ENCODE measurements at places on chromosomes 11 and 22.

- no peak for DNase-seq
Measured at GRCh38 chr11:11807811-11808782, 33.7 kb upstream of the USP47 start.

DNA sequence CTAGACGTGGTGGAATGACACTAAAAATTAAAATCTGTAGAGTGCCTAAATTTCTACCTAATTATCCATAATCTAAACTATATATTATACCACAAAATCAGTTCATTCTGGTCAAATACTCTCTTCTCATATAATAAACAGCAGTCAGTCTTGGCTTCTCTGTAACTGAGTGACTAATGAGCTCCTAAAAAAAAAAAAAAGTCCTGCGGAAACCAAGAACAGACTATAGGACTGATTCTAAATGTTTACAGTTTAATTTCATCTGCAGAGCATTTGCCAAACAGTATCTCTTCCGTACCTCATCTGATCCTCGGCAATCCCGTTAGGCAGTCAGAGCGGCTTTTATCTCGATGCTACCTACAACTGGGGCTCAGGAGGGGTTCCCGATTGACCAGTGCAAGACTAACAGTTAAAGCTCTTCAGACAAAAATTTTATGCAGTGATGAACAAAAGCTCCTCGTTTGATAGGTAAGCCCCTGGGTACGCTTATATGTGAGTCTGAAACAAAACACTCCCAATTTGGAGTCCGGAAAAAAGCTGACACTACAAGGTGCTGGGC is 686 bp downstream of the KIF18A start:
- no peak for DNase-seq

GRCh38 chr22:49207008-49208003 is 620.4 kb downstream of the BRD1 start:
- DNase-seq = no peak

GRCh38 chr11:103862094-103862801 is 174.2 kb upstream of the DDI1 start:
- DNase-seq = no peak

DNA sequence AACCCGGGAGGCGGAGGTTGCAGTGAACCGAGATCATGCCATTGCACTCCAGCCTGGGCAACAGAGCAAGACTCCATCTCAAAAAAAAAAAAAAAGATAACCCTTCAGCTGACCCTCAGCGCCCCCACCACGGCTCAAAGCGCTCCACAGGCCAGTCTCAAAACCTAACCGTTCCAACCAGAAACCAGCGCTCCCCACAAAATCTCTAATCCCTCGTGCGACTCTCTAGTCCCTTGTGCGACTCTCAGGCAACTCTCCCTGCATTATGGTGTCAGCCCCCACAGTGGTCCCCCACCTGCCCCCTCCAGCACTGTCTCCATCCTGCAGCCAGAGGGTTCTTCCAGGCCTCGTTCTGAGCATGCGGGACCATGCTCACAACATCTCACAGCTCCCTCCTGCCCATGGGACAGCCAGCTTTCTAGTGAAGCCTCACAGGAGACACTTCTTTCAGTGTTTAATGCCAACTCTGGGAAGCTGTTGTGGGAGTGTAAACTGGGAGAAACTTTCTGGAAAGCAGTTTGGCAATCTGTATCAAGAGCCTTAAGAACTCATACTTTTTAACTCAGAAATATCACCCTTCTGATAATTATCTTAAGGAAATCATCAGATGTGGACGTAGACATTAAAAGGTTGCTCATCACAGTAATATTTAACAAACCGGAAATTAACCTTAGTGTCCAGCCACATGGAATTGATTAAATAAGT is 4.2 kb upstream of the RASGRP2 start:
- DNase-seq = no peak

DNA sequence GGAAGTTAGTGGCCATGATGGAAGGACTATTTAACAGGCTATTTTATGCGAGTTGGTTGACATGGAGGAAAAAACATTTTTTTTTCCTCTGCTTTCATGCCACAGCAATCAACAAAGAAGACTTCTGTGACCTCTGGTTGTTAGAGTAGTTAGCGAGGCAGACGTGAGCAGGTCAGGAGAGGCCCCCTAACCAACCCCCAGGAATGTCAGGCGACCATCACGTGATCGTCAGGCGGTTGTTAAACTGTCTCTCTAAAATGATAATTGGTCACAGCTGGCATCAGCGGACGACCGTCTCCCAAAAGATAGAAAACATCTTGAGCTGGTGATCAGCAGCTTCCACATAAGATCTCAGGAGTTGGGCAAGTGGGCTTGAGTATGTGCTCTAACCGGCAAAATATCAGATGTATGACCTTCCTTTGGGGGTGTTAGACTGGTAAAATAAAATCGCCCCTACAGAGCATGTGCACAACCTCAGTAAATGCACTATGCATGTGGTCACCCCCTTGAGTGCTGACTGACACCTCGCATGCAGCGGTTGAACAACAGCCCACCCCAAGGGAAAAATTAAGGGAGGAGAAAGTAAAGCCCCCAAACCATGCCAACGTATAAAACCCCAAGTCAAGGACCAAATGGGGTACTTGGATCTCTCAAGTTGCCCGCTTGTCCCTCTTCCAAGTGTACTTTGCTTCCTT is 20.9 kb upstream of the NARS2 start:
- DNase-seq = no peak

DNA sequence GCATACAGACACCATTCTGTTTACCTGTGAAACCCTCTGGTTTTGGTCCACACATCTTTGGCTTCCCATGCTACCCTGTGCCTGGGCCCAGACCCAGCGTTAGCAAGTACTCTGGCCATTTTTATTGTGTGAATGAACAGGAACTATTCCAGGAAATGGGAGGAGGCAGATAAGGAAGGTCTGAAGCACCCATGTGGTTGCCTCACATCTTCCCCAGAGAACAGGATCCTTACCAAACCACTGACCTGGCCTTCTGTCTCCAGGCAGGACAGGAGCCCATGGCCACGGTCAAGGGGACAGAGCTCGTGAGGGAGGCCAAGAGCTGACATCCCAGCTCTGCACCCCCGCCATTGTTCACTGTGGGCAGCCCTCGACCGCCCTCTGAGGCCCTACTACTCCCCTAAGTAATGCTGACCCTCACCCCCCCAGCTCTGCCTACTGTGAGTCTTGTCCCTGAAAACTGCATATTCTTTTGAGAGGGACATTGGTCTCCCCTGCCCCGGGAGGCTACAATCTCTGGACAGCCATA is 97.7 kb upstream of the TP53I11 start:
- DNase-seq = no peak

GRCh38 chr11:79663017-79663416 is 222.2 kb upstream of the TENM4 start:
- DNase-seq = no peak

GRCh38 chr11:79508461-79508860 is 67.6 kb upstream of the TENM4 start:
- DNase-seq = no peak

DNA sequence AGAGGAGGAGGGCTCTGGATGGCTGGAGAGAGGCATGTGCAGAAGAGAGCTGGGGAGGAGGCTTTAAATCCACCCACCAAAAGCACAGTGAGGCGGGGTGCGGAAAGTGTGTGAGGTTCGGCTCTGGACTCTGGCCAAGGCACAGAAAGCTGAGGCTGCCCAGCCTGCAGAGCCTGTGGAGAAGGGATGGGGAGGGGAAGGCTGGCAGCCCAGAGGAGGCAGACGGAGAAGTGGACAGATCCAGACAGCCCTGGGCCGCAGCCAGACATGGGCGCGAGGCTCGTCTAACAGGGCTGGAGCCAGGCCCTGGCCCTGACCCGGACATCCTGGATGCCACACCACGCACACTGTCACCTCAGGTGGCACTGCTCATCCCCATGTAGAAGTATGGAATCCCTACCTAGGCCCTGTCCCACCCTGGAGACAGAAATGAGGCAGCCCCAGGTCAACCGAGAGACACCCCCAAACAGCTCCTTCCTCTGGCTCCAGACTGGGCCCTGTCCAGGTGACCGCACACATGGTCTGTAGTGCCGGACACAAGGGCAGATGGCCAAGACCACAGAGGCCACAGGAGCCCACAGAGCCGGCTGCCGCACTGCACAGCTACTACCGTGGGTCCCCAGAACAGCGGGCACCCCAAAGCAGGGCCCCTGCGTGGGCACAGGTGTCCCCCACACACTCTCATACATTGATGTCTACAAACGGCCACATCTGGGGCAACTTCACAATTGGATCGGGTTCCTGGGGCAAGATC is 16.6 kb upstream of the MOB2 start:
- DNase-seq = no peak

- peak; percentile 52 for DNase-seq
Measured at GRCh38 chr11:46315033-46315738, 32.1 kb upstream of the DGKZ start.

DNA sequence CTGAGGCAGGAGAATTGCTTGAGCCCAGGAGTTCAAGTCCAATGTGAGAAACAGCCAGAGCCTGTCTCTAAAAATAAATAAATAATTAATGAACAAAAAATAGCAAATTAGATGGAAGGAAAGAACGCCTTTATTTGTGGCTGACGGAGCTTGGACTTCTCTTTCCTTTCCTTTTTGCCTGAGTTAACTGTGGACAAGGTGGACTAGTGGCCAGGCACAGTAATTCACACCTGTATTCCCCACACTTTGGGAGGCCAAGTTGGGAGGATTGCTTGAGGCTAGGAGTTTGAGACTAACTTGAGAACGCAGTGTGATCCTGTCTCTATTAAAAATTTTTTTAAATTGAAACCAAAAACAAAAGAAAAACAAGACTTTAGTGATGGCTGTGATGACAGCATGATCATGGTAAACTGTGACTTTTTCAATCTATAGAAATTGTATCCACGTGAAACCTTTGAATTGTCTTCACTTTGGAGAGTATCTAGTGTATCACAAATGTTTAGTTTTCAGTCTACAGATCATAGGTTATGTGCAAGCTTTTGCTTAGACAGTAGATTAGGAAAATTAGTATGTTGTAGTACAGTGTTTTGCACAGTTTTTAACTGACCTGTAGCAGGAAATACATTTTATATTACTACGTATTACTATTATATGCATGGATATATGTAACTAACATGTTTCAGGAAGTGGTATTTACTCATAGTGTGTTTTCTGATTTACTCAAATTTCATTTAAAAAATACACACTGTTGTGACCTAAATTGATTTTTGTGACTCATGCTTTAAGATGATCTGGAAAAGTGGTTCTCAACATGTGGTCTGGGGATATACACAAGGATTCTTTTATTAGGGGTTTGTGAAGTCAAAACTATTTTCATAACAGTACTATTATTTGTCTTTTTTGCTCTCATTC is 42.1 kb downstream of the KDM2A start:
- DNase-seq = no peak

GRCh38 chr11:79437981-79438630 is 2.7 kb downstream of the TENM4 start:
- no peak for DNase-seq

DNA sequence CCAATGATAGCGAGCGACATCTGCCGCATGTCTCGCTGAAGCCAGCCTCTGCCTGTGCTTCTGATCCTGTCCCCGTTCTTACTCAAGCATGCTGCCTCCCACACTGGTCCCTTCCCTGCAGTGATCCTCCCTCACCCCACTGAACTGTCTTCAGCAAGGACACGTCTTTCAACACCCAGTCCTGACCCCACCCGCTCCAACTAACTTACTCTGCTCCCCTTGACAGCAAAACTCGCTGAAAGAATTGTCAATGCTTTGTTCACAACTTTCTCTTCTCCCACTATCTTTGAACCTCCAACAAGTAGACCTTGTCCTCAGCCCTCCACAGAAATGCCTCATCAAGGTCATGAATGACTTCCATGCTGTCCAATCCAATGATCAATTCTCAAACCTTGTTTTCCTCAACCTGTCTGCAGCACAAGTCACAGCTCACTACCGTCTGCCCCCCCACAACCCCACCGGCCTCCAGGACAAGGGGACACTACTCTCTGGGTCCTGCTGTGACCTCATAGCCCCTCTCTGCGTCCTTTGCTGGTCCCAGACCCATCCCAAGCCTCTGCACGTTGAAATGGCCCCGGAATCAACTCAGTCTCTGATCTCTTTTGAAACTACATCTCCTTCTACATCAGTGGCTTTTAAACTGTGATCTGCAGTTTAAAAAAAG is 108.0 kb downstream of the MICAL3 start:
- no peak for DNase-seq

DNA sequence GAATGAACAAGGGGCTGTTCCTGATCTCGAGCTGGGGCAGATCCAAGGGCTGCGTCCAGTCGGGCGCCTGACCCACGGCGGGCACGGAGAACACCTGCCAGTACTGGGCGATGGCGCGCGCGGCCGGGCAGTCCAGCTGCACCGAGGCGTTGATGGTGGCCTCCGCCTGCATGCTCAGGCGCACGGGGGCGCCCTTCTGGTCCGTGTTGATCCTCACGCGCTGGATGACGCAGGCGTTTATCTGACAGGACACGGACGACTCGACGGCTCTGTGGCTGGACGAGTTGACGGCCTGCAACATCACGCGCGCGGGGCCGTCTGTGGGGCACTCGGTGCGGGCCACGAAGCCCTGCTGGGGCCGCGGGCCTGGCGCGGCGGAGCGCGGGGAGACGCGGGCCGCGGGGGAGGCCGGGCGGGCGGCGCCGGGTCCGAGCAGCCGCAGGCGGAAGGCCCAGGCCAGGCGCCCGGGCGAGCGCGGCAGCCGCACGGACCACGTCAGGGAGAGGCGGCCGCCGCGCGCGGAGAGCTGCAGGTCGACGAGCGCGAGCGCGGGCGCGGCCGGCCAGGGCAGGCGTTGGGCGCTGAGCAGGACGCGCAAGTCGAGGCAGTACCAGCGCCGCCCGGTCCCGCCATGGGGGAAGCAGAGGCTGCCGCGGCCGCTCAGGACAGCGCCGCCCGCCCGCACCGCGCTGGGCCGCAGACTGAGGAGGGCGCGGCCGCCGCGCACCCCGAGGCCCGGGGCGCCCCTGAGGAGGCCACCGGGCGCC is 511 bp downstream of the PKDREJ start:
- DNase-seq = no peak

DNA sequence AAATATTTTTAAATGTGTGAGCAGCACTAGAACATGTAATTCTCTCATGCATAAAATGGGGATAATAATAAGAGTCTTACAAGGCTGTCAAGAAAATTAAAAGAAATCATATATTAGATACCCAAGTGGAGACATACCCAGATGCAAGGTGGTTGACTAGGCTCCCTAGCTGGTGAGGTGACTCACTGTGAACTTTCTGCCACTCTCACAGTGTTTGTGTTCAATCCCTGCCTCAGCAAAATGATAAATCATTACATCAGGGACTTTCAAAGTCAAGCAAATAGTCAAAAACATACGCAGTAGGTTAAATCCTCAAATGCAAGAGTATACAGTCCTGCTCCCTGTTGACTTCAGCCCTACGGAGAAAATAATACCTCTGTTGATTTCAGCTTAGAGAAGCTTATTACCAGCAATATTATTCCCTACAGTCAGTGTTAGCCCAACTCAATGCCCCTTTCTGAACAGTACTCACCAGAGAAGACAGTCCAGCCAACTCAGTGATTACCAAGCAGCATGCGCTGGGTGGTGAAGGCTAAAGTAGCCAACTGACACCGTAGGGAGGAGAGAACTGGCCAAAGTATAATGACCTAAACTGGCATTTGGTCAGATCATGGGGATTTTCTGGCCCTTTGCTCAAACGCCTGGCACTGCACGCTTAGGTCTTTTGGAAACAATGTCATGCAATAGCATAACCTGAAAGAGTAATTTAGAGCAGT is 73.1 kb upstream of the BARX2 start:
- no peak for DNase-seq

Measured in NCI-H1048 (cell line).